NCI-H524 (cell line): ENCODE measurements at places on chromosomes 7 and 10.

DNA sequence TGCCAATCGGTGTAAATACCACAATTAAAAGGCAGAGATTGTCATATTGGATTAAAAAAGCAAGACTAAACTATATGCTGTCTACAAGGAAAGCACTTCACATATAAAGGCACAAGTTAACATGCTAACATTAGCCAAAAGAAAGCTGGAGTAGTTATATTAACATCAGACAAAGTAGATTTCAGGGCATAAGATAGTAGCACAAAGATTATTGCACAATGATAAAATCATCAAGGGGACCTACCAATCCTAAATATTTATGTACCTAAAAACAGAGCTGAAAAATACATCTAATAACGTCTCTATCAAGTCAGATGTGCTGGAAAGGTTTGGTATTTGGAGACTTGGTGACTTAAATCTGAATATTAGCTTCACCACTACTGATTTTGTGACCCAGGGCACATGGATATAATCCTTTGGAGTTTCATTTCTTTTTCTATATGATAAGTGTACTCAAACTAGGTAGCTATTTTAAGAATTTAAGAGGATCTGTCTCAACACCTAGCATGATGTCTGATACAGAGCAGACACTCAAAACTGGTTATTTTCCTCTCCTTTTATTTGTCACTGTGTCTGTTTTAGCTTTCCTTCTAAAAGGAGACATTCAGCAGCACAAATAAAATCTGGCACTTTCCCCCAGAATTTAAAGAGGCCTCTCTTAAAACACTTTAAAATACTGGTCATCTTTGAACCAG lies 156.5 kb downstream of the DOCK4 start:
- no peak for DNase-seq

GRCh38 chr7:128065872-128066271 lies 34.6 kb upstream of the LRRC4 start:
- no peak for DNase-seq

DNA sequence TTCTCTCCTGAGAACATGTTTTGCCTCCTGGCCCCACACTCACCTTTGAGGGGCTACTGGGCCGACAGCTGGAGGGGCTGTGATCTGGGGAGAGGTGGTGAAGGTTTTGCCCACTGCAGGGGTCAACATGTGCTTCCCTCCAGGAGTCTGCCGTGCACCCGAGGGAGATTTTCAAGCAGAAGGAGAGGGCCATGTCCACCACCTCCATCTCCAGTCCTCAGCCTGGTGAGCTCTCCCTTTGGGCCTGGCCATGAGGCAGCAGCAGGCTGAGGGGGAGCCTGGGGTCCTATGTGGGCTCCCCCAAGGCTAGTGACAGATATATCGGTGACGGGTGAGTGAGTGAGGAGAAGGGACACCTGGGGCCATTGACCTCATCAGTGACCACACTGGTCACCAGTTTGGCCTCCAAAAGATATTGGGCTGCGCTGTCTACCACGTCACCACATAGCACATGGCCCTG lies 6.6 kb downstream of the PGAM2 start:
- DNase-seq: no peak

DNA sequence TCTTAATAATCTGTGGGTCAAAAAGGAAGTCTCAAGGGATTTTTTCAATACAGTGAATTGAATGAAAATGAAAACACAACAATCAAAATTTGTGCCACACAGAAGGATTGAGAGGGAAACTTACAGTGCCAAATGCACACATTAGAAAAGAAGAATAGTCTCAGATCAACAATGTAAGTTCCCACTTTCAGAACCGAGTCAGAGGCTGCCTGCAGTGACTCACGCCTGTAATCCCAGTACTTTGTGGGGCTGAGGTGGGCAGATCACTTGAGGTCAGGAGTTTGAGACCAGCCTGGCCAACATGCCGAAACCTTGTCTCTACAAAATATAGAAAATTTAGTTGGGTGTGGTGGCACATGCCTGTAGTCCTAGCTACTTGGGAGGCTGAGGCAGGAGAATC lies 12.5 kb upstream of the KEL start:
- DNase-seq: no peak

DNA sequence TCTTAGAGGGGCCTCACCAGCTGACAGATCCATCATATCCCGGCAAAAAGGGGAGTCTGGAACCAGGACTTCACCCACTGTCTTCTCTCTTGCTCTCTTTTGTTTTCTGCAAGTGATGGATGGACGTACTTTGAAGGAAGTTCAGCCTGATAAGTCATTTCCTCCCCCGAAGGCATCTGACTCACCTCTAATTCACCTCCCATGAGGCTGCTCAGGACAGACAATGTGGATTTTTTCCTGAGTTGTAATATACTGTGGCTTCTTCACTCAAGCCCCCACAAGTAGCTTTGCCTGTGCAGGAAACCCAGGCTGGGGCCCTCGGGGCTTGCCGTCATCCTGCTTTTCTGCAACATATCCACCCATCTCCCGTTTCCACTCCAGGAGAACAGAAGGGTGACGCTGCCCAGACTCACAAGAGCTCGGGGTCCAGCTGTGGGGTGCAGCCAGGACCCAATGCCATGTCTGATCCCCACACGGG lies 70.4 kb downstream of the ASB13 start:
- no peak for DNase-seq

GRCh38 chr10:67834375-67834774 lies 3.6 kb downstream of the DNAJC12 start:
- DNase-seq: no peak

DNA sequence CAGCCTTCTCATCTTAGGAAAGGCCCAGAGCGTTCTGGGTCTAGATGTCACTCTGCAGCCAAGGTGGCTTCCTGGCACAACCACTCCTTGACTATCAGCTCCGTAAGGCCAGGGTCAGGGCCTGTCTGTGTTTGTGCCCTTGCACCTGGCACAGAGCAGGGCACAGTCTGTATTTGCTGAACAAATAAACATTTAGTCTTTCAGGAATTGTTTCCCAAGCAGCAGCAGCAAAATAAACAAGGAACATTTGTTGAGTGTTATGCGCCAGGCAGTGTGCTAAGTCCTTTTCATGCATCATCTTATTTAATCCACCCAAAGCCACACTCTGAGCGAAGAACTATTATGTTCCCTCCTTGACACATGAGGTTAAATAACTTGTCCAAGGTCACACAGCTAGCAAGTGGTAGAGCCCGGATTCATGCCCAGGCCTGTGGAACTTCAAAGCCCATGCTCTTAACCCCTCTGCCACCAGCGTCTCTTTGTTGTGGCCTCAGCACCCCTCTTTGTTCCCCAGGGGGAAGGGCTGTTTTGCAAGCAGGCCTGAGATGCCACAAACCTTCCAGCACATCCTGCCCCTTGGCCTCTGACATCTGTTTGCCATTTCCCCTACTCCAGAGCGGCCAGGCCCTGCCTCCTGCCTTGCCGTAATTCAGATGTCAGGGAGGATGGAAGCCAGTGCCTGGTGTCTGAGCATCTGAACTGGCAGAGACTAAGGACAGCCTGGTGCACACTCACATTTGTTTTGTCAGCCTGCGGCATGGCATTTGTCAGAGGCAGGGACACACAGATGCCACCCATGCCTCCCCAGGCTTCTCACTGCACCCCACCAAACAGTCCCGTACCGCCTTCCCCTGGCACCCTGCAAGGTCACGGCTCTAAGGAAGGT lies 325.8 kb upstream of the ZMIZ1 start:
- DNase-seq: no peak

GRCh38 chr7:84524714-84525694 lies 330.4 kb upstream of the SEMA3A start:
- no peak for DNase-seq

DNA sequence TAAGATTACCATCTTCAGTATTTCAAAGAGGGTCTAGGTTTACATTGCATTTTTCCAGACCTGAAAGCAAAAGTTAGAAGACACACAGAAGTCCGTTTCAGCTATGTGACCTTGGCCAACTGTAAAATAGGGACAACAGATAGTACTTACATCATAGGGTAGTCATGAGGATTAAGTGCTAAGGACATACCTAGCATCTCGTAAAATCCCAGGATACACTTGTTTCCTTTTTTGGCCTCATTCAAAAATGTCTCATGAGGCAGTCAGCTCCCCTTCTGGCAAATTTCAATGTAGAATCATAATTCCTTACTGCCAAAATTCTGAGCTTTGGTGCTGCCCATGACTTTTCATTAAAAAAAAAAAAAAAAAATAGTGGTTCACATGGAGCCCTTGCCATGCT lies 6.4 kb upstream of the DUSP5 start:
- no peak for DNase-seq

GRCh38 chr10:99619851-99620710 lies at the start of gene SLC25A28:
SLC25A28 (minus strand) TSS chr10:99620439; CDS start chr10:99620335, 104 bp downstream.
- DNase-seq: peak; percentile 95

- no peak for DNase-seq
These were observed 203.3 kb downstream of the SEC23IP start for GRCh38 chr10:120095875-120096274.

GRCh38 chr7:55121249-55121648 lies 102.4 kb downstream of the EGFR start:
- no peak for DNase-seq

GRCh38 chr10:117537436-117537903 lies 5.1 kb upstream of the EMX2 start:
- no peak for DNase-seq

DNA sequence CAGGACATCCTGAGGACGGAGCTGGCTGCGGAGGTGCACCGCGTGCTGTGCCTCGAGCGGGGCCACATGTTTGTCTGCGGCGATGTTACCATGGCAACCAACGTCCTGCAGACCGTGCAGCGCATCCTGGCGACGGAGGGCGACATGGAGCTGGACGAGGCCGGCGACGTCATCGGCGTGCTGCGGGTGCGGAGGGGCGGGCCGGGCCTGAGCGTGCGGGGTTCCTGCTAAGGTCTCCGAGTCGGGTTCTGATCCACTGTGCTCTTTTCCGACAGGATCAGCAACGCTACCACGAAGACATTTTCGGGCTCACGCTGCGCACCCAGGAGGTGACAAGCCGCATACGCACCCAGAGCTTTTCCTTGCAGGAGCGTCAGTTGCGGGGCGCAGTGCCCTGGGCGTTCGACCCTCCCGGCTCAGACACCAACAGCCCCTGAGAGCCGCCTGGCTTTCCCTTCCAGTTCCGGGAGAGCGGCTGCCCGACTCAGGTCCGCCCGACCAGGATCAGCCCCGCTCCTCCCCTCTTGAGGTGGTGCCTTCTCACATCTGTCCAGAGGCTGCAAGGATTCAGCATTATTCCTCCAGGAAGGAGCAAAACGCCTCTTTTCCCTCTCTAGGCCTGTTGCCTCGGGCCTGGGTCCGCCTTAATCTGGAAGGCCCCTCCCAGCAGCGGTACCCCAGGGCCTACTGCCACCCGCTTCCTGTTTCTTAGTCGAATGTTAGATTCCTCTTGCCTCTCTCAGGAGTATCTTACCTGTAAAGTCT lies 10.4 kb downstream of the ATG9B start:
- DNase-seq: peak; percentile 29

GRCh38 chr7:107948645-107949442 lies 54.1 kb downstream of the LAMB1 start:
- DNase-seq: no peak

DNA sequence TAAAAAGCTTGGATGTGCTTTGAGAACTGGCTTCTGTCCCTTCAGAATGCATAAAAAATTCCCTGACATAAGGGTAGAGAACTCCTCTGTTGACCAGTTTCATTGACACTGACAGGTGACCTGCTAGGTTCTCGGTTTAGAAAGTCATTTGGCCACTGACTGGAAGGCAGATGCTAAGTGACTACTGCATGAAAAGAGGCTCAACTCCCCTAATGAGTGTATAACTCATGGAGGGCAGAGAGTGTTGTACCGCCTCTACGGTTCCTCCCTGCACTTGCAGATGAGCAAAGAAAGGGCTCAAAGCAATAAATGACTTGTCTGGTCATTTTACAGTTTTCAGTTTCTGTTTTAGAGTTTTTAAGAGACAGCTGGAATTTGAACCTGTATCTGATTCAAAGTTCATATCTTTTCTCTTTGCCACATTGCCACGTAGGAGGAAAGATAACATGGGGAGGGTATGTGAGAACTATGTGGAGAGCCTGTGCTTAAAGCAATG lies 2.9 kb upstream of the FGL2 start:
- no peak for DNase-seq

GRCh38 chr7:1136841-1137516 lies 23.0 kb downstream of the ZFAND2A start:
- DNase-seq: no peak

- no peak for DNase-seq
These were observed 90.7 kb upstream of the C1QL3 start for GRCh38 chr10:16612115-16612980.

- no peak for DNase-seq
These were observed 938.9 kb downstream of the NRG3 start for GRCh38 chr10:82813856-82814255.

- no peak for DNase-seq
These were observed 165.3 kb downstream of the PTPRN2 start for GRCh38 chr7:158422196-158422886.

DNA sequence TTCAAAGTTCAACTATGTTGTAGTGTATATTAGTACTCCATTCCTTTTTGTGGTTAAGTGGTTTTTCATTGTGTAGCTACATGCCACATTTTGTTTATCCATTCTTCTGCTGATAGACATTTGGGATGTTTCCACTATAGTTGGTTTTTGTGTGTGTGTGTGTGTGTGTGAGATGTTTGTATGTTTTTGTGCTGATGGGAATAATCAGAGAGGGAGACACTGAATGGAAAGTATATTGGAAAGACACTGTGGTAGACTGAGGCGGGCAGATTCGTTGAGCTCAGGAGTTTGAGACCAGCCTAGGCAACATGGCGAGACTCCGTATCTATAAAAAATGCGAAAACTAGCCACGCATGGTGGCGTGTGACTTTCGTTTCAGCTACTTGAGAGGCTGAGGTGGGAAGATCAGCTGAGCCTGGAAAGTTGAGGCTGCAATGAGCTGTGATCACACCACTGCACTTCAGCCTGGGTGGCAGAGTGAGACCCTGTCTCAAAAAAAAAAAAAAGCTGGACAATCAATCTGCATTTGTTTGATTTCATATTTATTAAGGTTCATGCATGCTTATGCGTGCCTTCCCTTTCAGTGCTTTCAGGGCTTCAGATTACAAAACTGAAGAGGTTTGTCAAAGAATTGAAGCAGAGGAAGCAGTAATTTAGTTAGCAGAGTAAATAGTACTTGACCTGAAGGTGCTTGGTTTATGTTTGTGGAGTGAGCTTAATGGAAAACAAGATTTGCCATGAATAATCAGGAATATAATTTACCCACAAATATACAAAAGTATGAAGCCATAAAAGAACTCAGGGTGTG lies 14.7 kb downstream of the SEC24C start:
- no peak for DNase-seq
